CD4-positive, alpha-beta T cell treated with Interleukin-17A for 1 hour (primary cell): ENCODE measurements at places on chromosomes 4 and X.

GRCh38 chr4:123599920-123600810, 203.6 kb downstream of the SPRY1 start:
- DNase-seq = peak; percentile 67

GRCh38 chrX:134602410-134602809, 55.9 kb downstream of the PLAC1 start:
- no peak for DNase-seq

GRCh38 chrX:6004529-6004928, 224.1 kb downstream of the NLGN4X start:
- DNase-seq = no peak

DNA sequence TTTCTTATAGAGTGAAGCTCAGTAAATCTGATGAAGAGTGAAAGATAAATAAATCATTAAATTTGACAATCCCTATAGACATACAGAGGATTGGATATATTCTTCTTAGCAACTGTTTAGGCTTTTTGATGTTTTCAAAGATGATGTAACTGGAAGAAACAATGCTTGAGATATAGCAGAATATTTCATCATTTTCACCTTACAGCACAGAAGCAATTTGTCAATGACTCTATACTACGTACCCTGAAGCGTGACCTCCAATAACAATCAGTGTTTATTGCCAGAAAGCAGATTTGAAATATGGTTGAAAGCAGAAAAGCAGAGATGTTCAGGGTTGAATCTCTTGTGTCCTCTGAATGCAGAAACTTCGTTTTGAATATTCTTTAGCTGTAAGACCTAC, 228.4 kb downstream of the DTHD1 start:
- no peak for DNase-seq

- DNase-seq = peak; percentile 37
Observed at GRCh38 chr4:4859325-4859798, at the start of gene MSX1. Gene MSX1, plus strand, starts transcription at chr4:4859665. Its CDS starts 235 bp downstream, at chr4:4859900.

DNA sequence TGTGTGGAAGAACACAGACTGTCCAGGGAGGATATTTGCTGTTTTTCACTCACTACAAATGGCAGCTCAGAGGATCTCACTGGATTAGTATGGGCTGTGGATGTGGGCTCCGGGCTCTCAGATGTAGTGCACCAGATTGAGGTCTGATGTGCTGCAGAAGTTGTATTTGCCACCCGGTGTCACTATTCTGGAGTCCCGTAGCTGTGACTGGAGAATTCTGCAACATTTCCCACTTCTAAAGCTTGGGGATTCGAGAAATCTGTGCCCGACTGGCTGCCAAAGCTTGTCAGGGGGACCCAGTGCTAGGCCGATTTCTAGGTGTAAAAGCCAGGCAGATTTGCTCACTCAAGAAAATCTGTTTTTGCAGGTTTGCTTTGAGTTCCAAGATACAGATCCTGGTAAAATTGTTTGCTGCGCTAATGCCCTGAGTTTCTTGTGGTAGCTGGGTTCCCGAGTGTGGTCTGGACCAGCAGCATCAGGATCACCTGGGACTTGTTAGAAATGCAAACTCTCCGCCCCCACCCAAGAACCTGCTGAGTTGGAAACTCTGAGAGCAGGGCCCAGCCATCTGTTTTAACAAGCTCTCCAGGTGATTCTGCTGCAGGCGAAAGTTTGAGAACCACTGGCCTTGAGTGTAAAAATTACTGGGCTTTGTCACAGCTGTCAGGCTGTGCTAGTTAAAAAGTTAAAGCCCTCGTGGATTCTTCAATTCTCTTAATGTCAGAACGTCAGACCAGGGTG, 18.1 kb downstream of the KIT start:
- no peak for DNase-seq

DNA sequence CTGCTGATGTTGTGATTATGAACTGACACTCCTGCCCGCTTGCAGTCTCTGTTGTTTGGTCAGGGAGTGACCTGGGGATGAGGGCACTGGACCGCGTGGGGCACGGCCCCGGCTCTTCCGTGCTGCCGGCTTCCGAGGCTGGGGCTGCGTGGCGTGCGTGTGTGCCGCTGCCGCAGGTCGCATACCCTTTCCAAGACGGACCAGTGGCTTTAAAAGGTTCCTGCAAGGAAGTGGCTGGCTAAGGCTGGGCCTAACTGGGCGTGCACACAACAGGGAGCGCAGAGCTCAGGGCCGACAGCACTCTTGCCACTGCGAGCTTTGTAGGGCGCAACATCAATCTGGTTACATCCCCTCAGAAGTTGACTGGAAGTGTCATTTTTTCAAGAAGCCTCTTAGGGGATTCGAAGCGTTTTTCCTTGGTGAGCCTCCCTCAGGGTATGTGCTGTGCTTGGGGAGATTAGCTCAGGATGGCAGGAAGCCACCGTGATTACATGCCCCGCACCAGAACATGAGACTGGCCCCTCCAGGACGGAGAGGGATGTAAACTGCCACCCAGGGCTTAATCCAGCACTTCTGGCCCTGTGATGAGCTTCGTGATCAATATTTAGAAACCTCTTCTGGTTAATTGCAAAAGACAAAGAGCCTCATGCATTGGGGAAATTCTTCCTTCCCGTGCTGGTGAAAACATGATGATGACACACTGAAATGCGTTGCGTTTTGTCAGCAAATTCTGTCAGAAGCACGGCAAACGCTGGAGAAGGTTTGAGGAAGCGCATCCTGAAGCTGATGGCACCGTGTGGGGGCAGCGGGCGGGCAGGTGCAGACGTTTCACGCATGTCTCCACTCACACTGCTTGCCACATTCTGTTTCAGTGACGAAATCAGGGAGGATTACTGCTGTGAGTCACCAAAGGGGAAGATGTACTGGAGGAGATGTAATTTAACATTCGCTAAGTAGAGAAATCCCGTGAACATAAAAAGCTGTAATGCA, 11.1 kb downstream of the MAEA start:
- DNase-seq = peak; percentile 33

DNA sequence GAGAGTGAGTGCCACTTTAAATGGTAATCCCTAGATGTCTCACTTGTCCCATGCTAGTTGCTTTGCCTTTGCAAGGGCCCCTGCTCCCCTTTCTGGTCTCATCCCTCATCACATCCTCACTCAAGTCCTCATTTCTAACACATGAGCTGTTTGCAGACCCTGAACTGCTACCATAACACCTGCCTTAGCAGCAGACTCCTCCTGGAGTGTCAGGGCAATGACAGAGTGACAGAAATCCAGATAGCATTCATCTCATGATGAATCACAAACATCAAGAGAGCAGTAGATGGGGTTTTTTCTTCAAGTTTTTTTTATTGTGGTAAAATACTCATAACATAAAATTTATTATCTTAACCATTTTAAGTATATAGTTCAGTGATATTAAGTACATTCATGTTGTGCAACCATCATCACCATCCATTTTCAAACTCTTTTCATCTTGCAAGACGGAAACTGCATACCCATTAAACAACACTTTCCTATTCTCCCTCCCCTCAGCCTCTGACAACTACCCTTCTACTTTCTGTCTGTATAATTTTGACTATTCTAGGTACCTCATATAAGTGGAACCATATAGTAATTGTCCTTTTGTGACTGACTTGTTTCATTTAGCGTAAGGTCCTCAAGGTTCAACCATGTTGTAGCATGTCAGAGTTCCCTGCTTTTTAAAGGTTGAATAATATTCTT, 133.2 kb upstream of the RPS6KA3 start:
- DNase-seq = no peak

DNA sequence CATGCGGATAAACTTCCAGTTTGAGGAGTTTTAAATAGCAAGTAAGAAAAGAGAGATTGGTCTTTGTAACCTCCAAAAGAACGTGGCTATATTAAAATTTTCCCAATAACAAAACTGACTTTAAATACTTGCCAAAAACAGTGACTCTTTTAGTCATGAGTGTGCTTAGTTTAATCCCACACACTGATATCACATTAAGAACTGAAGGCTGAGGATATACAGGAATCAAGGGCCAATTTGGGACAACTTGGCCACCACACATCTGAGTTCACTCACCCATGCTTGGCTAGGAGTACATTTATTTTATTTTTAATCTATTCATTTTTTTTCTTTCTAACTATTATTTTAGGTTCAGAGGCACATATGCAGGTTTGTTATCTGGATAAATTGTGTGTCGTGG, 110.2 kb downstream of the APBB2 start:
- DNase-seq = no peak

- no peak for DNase-seq
Observed at GRCh38 chrX:109187473-109188168, 294.3 kb downstream of the GUCY2F start.

DNA sequence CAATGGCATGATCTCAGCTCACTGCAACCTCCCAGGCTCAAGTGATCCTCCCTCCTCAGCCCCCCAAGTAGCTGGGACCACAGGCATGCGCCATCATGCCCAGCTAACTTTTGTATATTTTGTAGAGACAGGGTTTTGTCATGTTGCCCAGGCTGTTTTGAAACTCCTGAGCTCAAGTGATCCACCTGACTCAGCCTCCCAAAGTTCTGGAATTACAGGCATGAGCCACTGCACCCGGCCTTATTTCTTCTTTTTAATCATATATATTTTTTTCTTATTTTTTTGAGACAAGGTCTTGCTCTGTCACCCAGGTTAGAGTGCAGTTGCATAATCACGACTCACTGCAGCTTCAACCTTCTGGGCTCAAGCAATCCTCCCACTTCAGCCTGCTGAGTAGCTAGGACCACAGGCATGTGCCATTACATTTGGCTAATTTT, 184.0 kb downstream of the TSPAN5 start:
- DNase-seq = no peak

- DNase-seq = no peak
Observed at GRCh38 chr4:118012142-118012541, 22.1 kb upstream of the NDST3 start.

DNA sequence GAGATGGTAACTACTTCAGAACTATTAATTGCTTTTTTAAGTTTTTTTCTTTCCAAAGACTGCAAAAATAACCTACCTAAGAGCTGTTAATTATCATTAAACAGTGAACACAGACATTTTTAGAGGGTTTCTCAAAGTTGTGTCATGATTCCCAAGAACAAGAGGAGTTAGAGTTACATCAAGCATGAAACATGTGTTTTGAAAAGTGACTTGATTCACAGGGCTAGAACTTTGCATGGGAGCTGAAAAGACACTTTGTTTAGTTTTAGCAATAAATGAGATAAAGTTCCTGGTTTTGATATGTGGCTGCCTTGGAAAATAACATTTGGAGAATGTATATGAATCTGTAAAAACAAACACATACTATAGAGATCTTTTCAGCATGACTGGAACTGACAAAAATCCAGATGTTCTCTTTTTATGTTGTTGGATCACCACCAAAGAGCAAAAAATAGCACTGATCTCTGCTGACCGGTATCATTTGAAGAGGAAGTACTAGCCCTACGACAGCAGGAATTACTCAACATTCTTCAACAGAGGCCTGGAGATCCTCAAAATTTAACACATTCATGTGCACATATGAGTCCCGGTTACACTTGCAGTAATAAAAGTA, 173.0 kb upstream of the PCDH18 start:
- no peak for DNase-seq

DNA sequence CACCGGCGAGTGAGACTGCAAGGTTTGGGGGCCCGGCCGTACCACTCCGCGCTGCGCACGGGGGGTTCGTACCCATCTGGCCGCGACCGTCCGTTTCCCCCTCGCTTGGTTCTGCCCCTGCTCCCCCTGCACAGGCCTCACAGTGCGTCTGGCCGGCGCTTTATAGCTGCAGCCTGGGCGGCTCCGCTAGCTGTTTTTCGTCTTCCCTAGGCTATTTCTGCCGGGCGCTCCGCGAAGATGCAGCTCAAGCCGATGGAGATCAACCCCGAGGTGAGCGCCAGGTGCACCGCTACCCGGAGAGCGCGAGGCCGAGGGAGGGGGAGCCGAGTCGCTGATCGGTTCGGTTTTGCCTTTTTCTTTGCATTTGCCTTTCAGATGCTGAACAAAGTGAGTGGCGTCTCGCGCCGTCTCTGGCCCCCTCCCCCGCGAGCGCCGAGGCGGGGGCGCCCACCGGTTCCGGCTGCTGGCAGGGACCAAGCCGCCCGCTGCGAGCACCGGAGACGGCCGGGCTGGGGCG, at the start of gene UCHL1:
Gene UCHL1 (plus strand): TSS at position 189 of the 517 bp plus-strand sequence. CDS start 49 bp downstream, at position 238.
- no peak for DNase-seq

GRCh38 chrX:63350941-63351616, at the start of gene SPIN4:
Gene SPIN4, minus strand, starts transcription at chrX:63351332. Its CDS starts 513 bp downstream, at chrX:63350819.
- peak; percentile 66 for DNase-seq

DNA sequence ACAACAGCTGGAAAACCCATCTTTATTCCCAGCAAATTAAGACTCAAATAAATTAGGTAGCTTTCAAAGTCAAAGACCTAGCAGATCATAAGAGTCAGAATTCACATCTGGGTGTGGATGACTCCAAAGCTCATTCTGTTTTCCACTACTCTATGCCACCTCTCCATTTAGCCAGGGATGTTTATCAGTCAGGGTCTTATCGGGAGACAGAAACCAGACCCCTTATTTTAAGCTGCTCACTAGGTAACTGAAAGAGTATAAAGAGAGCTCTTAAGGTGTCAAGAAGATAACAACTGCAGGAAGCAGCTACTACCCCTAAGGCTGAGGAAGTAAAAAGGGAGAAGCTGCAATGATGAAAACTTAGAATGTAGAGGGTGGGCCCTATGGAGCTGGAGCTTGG, 333.7 kb upstream of the KLF3 start:
- no peak for DNase-seq

DNA sequence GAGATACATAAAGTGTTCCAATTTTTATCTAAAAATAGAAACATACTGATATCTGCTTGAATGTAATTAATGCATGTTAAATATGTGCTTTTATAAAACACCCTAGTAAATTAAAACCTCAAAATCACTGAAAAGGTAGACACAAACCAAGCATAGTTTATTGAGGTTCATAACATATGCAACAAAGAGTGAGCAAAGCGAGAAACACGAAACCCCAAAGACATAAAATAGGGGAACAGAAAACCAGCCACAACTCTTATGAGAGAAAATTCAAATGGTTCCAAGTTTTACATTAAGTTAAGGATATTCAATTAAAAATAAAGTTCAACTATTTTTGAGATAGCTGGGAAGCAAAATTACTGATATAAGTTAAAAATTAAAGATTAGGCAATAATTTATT, 336.4 kb upstream of the AGA start:
- no peak for DNase-seq

GRCh38 chr4:47930971-47931804, 16.8 kb upstream of the NFXL1 start:
- no peak for DNase-seq

GRCh38 chrX:122418758-122419157, 765.3 kb upstream of the GRIA3 start:
- DNase-seq = no peak

- no peak for DNase-seq
Observed at GRCh38 chrX:109855501-109855900, 122.4 kb upstream of the ACSL4 start.

- DNase-seq = no peak
Observed at GRCh38 chrX:48498374-48498809, 10.4 kb upstream of the PORCN start.

GRCh38 chrX:11531226-11531625, 134.5 kb downstream of the ARHGAP6 start:
- DNase-seq = no peak

DNA sequence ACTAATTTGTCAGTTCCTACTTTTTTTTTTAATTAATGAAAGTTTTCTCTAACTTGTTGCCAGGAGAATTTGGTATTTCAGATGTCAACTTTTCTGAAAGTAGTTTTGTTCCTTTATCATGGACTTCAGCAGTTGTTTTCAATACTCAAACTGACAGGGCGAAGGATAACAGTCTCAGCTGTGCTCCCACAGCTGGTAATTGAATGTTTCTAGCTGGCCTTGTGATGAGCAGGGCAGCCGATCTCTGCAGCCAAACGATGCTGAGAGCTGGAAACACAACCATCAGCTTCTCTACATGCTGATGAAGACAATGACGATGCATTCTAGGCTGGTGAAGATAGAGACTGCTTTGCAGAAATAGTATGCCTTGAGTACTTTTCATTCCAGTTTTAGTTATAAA, 130.0 kb upstream of the MAP9 start:
- no peak for DNase-seq

GRCh38 chrX:150041208-150041607, 102.9 kb upstream of the EOLA2 start:
- no peak for DNase-seq
